ENCODE measurements at places on chromosomes 12 and 14. TPM values are rescaled to one million over a fixed set of nuclear protein-coding genes. Genes with fewer than 3 reads are reported as not detected.

The KLRG1 gene
- 2.1 TPM for total RNA-seq

The GRIP1 gene
- 36.2 TPM for total RNA-seq

- DNase-seq: peak; percentile 50
Measured at GRCh38 chr12:109433618-109434017, 43.5 kb downstream of the KCTD10 start.

The METTL3 gene
- total RNA-seq: 46.1 TPM

DNA sequence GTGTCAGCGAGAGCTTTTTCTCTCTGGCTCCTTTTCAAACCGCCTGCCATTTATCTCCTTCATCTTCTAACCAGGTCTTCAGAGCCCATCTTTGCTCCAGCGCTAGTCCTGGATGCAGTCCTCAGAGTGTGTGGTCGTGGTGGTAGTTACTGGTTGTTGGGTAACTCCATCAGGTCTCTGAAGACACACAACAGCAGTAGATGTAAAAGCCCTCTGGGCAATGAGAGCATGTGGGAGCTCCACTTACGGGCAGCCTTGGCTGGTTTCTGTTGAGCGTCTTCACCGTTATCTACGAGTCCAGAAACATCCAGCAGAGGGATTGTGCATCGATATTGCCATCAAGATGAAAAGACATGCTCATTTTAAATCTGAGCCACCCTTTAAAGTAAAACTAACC, 61.2 kb downstream of the FBXL14 start:
- DNase-seq: no peak

- peak; percentile 43 for DNase-seq
Measured at GRCh38 chr12:121580959-121581685, at the start of gene KDM2B. KDM2B (minus strand) TSS chr12:121581023; CDS start chr12:121580911, 112 bp downstream.

DNA sequence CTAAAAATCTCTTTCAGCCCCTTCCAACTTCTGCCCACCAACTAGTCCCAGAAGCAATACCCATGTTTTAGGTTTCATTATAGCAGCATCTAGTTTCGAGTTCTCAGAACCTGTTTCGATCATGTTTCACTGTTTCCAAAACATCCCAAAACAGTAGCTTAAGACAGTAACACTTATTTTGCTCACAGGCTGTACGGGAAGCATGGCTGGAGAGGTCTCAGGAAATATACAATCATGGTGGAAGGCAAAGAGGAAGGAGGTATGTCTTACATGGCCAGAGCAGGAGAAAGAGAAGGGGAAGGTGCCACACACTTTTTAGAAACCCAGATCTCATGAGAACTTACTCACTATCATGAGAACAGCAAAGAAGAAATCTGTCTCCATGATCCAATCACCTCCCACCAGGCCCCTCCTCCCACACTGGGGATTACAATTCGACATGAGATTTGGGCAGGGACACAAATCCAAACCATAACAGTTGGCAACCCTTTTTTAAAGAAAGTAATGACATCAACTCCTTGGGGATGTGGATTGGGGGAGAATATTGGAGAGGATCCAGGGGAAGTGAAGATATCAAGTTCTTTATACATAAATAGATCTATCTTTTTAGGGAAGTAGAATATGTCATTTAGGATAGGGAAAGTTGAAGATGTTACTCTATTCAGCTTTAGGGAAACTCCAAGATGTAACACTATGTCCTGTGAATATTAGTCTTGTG, 269.9 kb upstream of the PLEKHG7 start:
- DNase-seq: no peak

The PLEKHD1 gene
- 0.80 TPM for total RNA-seq

DNA sequence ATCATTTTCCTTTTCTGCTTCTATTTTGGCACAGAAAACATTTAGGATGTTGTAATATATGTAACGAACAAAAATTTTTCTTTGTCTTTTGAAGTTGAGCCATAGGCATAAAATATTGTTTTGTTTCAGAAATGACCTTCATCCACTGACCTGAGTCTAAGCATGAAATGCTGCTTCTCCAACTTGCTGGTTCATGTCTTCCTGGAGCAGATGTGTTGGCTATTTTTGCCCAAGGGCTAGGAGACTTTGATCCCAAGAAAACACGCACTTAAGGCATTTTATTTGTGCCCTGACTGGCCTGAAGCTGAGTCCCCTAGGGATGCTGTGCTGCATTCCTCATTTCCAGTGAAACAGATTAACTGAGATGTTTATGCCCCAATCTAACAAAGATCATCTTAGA, 27.2 kb upstream of the ALG10B start:
- no peak for DNase-seq

GRCh38 chr14:60553808-60554207, 44.9 kb downstream of the SIX6 start:
- DNase-seq: no peak

The LTBR gene
- 40.3 TPM for total RNA-seq

DNA sequence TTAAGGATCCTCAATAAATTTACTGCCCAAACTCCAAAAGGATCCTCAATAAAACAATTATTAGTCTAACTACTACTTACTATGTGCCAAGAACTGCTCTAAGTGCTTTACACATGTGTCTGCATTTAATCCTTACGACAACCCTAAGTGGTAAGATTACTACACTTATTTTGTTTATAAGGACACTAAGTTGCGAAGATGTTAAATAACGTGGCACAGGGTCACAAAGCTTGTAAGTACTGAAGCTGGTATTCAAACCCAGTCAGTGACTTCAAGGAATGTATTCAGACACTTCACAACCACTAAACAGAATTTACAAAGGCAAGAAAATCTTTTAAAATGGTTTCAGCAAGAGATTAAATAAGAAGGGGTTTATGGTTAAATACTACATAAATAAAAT, 13.0 kb downstream of the FERMT2 start:
- DNase-seq: no peak

GRCh38 chr14:30779210-30779609, 95.1 kb upstream of the COCH start:
- no peak for DNase-seq

GRCh38 chr12:80325167-80325959, 118.7 kb upstream of the PTPRQ start:
- no peak for DNase-seq

GRCh38 chr12:31315044-31315715, 10.8 kb downstream of the SINHCAF start:
- DNase-seq: no peak

- DNase-seq: no peak
Measured at GRCh38 chr14:69741055-69741454, 25.9 kb upstream of the SRSF5 start.

The KRT71 gene
- not detected for total RNA-seq

DNA sequence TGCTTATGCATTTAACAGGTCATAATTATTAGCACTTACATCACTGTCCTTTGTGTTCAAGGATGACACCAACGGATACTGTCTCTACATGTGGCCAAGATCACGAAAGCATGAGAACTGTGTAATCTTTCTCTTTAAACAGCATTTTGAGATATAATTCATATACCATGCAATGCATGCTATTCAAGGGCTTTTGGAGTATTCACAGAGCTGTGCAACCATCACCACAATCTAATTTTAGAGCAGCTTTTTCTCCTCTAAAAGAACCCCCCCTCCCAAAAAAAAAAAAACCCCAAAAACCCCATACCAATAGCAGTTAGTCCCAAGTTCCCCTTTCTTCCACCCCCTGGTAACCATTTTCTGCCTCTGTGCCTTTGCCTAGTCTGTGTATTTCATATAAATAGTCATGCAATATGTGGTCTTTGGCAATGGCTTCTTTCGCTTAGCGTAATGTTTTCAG, 60.6 kb downstream of the SPRING1 start:
- DNase-seq: no peak

DNA sequence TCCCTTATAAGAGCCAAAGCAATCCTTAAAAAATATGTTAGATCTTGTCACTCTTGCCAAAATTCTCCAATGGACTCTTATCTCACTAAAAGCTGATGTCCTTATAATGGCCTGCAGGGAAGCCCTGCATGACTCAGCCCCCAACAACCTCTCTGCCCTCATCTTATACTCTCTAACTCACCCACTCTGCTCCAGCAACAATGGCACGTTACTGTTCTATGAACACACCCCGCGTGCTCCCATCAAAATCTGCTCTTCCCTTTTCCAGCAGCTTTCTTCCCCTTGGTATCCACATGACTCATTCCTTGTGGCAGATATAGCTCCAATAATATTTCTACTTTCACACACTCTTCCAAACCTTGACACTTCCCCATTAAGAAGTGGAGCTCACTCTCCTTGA, 108.1 kb downstream of the DENND5B start:
- DNase-seq: no peak

The LMO3 gene
- not detected for total RNA-seq

The RAD51AP1 gene
- 12.5 TPM for total RNA-seq

DNA sequence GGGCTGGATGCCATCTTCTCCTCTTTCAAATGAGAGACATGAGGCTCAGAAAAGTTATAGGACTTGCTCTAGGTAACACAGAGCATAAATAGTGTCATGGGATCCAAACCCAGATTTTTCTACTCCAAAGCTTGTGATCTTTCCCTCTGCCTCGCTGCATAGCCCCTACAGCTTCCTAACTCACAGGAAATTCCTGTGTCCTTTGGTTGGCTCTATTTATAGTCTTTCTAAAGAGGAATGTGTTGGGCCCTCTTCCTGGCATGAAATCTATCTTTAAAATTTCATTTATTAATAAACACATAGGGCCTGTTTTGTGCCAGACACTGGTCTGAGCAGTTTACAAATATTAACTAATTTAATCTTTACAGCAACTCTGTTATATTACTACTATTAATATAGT, 9.8 kb upstream of the KCNA5 start:
- DNase-seq: no peak

- DNase-seq: no peak
Measured at GRCh38 chr12:53173085-53173715, 7.3 kb upstream of the ZNF740 start.

The FOXA1 gene
- 5.2 TPM for total RNA-seq

The KLC1 gene
- 220 TPM for total RNA-seq

DNA sequence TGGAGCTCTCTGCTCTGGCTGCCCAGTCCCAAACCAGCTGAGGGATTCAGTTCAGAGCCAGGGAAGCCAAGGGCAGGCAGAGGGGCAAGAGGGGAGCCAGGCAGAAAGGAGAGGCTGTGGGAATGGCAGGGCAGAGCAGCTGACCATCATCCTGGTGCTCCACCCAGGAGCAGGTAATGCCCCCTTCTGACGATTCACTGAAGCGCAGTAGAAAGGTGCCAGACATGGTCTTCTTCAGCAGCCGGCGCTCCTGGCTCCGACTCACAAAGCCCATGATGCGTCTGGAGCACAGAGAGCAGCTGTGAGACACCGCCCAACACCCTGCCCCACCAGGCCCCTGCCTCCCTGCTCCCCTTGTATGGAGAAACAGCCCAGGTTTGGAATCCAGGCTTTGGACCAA, 8.0 kb downstream of the IL23A start:
- no peak for DNase-seq

GRCh38 chr14:61287196-61287595, 6.1 kb upstream of the TMEM30B start:
- DNase-seq: no peak

The ASCL1 gene
- total RNA-seq: not detected

The CCDC175 gene
- not detected for total RNA-seq

- peak; percentile 61 for DNase-seq
Measured at GRCh38 chr14:92254786-92255185, 68.2 kb upstream of the SLC24A4 start.

DNA sequence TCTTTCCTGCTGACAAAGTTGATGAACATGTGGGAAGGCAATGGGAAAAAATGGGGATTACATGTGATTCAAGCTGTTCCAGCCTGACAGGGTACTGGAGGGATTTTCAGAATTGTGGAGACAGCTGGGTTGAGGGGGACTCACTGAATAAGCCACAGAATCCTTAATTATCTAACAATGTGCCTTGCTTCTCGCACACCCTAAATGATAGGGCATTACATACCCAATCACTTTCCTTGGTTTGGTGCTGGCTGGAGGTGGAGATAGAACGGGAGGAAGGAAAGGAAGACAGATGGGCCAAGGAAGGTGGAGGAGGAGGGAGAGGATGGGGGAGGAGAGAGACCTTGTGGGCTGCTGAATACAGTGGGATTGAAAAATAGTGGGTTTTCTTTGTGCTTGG, 20.7 kb downstream of the PELI2 start:
- no peak for DNase-seq

The GLIPR1 gene
- total RNA-seq: 0.38 TPM

The VRTN gene
- total RNA-seq: 4.3 TPM

- no peak for DNase-seq
Measured at GRCh38 chr14:83253870-83254269, 1720.2 kb upstream of the SEL1L start.

- no peak for DNase-seq
Measured at GRCh38 chr12:14995583-14996425, 23.0 kb downstream of the PDE6H start.

The ARHGAP9 gene
- total RNA-seq: 65.4 TPM

GRCh38 chr14:100062590-100062989, 2.6 kb upstream of the EVL start:
- DNase-seq: no peak

DNA sequence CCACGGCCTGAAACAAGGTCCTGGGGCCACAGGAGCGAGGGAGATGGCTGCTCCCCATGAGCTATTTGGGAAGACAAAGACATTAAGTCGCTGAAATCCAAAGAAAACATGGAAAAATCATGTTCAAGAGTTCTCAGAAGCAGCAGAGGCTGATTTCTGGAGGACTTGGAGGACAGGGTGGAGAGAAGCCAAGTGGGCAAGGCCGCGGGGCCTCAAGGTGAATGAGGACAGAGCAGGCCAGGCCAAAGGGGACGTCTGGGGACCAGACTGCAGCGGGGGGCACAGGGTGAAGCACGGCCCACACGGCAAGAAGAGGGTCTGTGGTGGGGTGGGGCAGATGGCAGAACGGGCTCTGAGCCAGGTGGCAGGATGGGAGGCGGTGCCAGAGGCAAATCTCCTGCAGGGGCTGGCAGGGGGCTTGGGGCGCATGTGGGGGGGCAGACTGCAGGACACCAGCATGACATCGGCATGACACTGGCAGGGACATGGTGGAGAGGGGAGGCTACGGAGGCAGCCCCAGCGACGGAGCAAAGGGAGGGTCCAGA, 48.9 kb downstream of the RNF34 start:
- no peak for DNase-seq

DNA sequence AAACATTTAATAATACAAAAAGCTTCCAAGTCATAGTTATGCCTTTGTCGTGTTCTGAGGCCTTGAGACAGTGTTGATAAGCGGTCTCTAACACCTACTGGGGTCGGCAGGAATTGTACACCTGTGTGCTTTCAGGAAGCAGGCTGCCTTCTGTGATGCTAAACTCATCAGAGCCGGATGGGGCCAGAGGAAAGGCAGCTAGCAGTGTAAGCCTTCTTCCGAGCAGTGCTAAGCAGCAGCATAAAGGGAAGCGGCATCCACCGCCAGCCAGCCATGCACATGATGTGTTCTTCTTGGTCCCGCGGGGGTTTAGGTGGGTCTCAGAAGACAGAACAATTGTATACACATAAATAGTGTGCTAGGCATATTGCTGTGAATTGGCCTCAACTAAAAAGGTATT, 159.3 kb downstream of the SLC15A4 start:
- no peak for DNase-seq

The AGAP2 gene
- total RNA-seq: 27.0 TPM

The RIMKLB gene
- total RNA-seq: 101 TPM

- DNase-seq: no peak
Measured at GRCh38 chr12:55666508-55666907, 29.8 kb downstream of the OR10P1 start.

GRCh38 chr14:51335531-51335930, 95.5 kb downstream of the TMX1 start:
- DNase-seq: no peak

- no peak for DNase-seq
Measured at GRCh38 chr12:114218136-114218535, 187.8 kb downstream of the TBX5 start.

GRCh38 chr12:66539431-66539830, 139.4 kb downstream of the GRIP1 start:
- DNase-seq: no peak

Data from endothelial cell (in vitro differentiated cells).